ENCODE measurements at places on chromosomes 3 and 15.

DNA sequence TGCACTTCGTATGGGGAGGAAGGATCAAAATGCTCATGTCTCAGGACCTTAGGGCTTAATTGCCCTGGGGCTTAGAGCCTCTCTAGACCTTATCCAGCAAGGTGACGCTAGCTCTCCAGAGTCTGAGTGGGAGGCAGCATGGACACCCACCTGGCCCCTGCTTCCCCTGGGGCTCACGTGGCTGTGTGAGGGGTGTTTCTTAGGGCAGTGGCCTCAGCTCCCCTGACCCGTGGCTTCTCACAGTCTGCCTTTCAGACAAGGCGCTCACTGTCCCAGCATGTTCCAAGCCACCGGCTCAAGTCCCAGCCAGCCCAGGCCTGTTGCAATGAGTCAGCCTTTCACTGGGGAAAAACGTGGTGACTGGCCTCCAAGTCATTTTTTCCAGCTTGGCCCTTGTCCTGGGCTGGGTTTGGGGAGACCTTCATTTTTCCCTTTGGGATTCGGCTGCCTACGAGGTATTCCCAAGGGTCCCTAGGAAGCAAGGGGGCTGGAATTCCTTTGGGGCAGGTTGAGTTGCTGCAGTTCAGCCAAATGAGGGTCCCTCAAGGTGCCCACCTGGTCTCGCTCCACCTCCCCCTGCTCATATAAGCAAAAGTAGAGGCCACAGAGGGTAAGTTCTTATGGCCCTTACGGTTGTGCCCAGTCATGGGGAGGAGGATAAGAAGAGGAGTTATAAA lies 15.7 kb downstream of the BHLHE40 start:
- DNase-seq = no peak

DNA sequence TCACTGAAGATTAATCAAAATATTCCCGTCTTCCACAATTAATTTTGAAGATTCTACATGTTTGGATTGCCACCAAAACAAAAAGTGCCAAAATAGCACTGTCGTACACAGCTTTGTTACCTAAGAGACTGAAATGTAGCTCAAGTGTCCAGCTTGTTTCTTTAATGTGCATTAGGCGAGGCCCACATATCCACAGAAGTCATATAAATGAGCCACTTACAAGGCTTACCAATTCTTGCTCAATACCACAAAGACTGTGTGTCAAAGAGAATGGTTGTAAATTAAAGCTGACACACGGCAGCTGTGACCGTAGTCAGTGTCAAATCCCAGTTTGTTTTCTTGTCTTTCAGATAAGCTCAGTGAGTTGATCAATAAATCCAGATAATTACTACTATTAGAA lies 639.4 kb upstream of the TBL1XR1 start:
- no peak for DNase-seq

GRCh38 chr15:94164202-94164807 lies 67.1 kb upstream of the MCTP2 start:
- DNase-seq = peak; percentile 68

DNA sequence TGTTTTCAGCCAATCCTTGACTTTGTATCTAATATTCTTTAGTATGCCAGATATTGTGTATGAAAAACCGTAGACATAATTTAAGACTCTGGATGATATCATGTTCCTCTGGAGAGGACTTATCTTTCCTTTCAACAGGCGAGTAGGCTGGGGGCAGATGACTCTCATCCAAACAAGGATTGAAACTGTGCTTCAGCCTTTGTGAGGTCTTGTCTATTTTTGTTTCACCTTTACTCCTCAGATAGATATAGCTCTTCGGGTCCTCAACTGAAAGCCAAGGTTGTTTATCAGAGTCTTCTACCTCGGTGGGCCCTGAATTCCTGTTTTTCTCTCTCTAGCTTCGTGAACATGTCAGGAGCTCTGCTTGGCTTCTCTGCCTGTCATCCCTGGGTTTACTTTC lies 66.0 kb downstream of the C3orf20 start:
- no peak for DNase-seq

DNA sequence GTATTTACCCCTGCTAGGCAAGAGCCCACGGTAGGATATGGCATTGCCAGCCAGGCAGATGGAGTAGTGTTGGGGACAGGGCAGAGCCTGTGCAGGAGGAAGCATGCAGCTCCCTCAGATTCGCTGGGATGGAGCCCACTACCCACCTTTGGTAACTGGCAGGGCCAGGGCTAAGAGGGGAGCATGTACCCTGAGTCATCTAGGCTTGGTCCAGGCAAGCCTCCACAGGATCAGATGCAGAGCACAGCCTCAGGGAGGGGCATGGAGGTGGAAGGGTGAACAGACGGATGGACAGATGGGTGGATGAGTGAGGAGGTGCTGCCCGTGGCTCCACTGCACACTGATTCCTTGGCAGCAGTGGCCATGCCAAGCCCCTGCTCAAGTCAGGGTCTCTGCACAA lies 33.0 kb downstream of the IL20RB start:
- peak; percentile 85 for DNase-seq

DNA sequence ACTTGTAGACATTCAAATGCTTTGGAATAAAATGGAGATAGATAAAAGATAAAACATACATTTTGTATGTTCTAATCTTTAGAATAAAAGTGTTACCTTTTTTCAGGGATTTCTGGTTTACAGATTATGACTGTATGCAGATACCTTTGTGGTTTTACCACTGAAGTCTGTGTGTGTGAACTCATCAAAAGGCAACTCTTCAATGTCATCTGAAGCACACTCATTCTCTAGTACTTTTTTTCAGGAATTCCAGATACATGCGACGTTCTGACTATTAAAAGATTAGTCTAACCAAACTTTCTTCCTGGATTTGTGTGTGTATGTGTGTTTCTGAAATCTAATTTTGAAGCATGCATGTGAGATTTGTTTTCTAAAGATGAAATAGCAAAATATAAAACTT lies 188.6 kb downstream of the NLGN1 start:
- no peak for DNase-seq

- no peak for DNase-seq
Observed at GRCh38 chr3:140580746-140581145, 97.1 kb upstream of the TRIM42 start.

DNA sequence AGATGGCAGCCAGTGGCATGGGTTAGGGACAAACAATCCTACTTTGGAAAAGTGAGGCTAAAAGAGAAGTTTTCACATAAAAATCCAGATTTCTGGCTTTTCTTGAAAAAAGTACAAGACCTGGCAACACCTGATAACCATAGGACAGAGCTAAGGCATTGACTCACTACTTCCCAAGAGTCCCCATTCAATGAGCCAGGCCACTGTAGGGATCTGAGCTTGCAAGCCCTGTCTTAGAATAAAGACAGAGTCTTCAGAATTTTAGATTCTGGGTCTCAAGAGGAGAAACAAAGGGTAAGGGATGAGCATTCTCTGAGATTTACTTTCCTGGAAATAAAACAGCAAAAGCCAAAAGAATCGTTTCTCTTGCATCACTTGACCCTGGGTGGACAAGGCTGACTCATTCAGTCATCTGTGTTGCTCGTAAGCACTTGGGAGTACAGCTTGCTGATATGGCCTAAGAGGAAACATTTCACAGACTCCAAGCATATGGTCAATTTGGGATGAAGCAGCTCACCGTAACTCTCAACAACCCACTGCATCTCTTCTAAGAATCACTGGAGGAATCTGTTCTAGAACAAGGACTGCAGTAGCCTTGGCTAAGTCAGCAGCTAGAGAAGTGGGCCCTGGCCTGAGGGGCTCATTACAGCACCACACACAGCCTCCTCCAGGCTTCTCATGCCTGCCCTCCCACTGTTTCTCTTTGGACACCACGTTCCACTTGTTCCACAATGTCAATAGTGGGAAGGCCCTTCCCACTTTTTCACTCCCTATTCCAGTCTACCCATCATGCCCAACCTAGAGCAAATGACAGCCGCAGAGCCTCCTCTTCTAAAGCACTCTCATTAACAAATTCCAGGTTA lies 86.2 kb downstream of the RFTN1 start:
- no peak for DNase-seq

DNA sequence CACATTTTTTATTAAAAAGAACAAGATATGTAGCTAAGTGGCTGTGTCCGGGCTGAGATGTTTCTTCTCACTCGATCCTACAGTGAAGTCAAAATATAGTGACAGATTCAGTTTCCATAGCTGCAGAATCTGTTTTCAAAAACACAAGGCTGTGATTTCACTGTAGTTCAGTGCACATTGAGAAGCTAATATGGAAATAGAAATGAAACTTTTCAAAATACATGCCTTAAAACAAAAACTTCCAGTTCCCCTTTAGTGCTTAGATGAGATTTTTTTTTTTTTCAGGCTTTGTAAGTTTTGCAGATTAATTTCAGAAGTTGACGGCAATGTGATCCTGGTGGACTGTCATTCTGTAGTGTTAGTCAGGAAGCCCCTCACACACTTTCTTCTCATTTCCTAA lies 23.8 kb upstream of the TRAK1 start:
- DNase-seq = no peak

- no peak for DNase-seq
Observed at GRCh38 chr3:194271460-194272035, 79.6 kb downstream of the CPN2 start.

DNA sequence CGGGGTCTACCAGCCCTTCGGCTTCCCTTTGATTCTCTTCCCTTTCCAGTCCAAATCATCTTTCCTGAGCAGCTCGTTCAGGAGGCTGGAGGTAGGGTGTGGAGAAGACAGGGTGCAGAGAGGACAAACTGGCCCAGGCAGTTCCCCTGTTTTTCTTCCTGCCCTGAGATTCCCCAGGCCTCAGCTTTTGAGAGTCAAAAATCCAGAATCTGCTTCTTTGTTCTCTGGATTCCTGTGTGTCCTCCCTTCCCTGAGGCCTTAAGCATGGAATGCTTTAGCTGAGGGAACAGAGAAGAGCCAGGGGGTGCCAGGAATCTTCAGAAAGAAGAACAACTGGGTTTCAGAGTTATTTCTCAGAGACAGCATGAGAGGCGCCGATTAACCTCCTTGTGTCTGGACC lies 26.7 kb upstream of the LRTM1 start:
- no peak for DNase-seq

DNA sequence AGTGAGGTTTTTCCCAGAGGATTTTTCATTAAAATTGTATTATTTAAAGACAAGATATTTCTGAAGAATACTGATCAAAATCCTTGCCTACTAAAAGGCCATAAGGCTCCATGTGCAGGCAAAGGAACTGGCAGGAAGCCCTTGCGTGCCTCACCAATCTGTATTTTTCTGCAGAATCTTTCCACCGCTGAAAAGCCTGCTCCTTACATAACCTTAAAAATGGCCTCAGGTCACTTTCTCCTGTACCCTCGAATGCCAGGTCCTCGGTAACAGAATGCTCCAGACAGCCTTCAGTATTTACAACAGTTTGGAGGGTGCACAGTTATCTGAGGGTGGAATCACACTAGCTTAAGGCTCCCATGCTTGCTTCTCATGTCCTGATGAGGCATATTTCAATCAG lies 3.2 kb downstream of the MORC1 start:
- DNase-seq = no peak

DNA sequence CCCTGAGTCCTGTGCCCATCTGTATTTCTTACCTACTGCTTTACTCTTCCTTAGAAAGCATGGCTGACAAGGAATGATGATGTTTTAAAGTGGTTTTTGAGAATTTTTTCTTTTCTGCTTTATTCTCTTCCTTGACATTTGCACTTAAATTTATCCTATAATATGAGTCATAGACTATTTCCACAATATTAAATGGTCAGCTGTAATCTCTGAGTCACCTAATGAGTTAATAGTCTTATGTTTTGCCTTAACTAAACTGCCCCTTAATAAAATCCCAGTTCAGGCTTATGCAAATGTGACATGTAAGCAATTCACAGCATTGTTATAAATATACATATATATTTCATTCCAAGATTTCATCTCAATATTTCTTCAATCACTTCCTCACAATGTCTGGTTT lies 23.8 kb downstream of the MEIS2 start:
- DNase-seq = no peak

DNA sequence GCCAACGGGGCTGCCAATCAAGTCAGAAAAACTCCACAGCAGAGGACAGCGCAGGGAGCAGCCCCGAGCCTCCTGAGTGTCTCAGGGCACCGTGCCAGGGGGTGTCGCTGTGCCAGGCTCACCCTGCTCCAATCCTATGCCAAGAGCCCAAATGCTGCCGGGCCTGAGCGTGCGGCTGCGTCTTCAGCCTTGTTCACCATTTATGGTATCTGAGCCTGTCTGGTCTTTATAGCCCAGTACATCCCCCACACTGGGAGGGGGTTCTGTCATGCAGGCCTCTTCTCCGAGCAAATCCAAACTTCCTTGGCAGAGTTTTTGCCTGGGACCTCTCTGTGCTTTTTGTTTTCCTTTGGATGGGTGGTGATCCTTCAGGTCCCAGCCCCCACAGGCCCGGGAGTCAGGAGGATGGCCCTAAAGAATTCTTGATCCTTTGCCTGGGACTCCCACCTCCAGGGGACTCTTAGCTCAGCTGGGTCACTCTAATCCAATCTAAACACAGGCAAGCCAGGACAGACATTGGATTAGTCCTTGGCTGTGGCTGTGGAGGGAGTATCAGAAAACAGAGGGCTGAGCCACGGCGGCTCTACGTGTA lies 135.1 kb upstream of the HACD2 start:
- DNase-seq = peak; percentile 9

GRCh38 chr15:27438403-27439375 lies 467.7 kb downstream of the GABRG3 start:
- DNase-seq = no peak

DNA sequence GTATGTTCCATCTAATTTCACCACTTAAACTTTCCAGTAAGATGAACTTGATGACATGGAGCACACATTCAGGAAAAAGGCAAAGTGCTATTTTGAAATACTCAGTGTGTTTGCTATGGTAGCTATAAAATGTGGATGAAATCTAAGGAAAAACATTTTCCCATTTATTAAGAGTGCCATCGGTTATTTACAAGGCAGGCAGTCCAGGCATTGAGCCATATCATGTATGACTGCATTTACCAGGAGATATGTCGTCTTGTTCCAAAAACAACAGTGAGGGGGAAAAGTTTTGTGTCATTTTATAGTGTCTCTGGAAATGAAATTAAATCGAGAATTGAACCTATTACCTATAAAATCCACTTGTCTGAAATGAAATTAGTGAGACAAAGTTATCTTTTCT lies 13.7 kb downstream of the ANXA2 start:
- no peak for DNase-seq

GRCh38 chr3:44865272-44866035 lies 3.7 kb downstream of the TMEM42 start:
- no peak for DNase-seq

Data from NCI-H1694 (cell line).